ENCODE measurements at places on chromosomes 1 and 21.

DNA sequence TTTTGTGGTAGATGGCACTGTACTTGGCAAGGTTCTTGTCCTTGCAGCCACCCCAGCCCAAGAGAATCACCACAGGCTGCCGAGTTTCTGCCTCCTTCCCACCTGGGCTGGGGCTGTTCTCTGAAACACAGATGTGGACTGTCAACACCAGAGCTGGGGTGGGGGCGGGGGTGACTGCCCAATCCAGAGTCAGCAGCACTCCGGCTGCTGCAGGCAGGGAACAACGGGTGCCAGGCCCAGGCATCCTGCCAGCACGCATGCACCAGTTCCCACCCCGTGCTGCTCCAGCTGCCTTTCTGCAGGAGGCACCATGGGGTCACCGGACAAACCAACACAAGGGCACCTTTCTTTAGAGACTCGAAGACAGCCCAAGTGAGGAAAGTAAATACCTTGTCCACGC, 14.1 kb downstream of the TMEM53 start:
- no peak for DNase-seq

GRCh38 chr1:80158771-80159170, 1152.2 kb upstream of the ADGRL4 start:
- DNase-seq, result no peak

DNA sequence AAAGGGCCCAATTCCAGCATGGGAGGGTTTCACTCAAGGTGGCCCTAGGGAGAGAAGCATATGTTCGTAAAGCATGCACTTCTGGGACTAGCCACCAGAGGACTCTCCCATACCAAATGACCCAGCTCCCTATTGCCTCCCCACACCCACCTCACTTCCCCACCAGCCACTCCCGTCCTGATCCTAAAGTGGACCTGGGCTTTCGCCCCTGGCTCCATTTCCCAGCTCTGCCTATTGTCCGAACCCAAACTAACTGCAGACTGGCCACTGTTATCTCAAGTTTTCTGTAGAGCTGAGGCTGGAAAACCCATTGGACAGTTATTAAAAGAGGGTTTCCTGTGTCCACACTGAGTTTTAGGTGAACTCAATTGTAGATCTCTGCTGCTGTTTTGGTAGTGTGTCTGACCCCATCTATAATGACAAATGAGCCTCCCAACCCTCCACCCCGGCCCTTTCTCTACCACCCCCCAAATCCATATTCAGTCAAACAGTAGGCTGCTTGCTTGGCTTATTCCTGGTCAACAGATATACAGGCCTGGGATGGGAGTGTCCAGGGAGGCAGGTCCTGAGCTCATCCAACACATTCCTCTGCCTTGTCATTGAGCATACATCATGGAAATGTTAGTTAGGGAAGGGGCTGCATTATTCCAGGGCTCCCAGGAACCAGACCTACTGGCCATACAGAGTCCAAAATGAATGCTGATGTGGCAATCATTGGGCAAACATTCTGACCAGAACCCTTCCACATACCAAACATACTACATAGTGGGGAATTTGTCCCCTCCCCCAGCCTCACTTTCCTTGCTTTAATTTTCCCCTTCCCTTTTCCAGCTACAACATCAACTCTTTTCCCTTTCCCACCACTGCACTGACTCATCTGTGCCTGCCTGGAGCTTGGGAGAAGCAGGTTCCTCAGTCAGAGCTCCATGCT, 59.2 kb downstream of the ABCA4 start:
- peak; percentile 56 for DNase-seq

- DNase-seq, result no peak
Observed at GRCh38 chr1:8326265-8326664, 8.4 kb downstream of the SLC45A1 start.

- peak; percentile 58 for DNase-seq
Observed at GRCh38 chr1:67052741-67053534, 1.0 kb downstream of the SLC35D1 start.

GRCh38 chr1:183824291-183824690, 19.4 kb downstream of the RGL1 start:
- DNase-seq, result peak; percentile 6

- no peak for DNase-seq
Observed at GRCh38 chr1:84166797-84167196, 22.7 kb downstream of the PRKACB start.

DNA sequence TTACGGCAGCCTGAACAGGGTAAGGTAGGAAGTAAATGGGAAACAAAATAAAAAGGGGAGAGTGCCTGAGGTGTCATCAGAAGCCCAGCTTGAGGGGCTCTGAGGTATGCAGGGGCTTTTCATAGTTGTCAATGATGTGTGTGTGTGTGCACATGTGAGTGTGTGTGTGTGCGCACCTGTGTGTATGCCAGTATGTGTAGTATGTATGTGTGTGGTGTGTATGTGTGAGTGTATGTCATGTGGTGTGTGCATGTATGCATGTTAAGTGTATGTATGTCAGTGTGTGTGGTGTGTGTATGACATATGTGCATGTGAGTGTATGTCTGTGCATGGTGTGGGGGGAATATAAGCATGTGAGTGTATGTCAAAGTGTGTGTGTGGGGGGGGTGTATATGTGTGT, 184.1 kb downstream of the DSCAM start:
- DNase-seq, result no peak

DNA sequence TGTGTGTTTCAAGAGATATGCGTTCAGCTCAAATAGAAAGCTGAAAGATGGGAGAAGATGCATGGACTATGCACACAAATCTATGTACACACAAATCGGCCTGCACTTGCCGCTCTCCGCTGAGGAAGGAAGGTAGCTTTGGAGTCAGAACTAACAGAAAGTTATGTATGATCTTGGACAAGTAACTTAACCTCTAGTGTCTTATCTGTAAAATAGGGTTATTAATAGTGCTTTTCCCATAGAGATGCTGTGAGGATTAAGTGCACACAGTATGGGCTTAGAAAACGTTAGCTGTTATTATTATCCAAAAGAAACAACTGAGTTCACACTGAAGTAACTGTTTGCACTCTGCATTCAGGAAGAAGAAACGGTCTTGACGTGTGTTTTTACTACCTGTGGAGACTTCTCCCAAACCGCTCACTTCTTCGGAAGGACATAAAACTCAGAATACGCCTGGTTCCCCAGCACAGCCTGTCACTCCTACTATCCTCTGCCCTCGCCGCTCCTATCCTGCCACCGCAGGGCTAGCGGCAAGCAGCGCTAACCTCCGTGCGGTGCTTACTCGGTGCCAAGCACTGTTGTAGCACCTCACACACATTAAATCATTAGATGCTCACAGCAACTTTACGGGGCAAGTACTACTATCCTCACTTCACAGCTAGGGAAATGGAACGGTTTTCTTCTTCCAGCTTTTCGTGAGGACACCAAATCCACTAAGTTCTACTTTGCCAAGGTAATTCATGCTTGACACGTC, 1.3 kb downstream of the TGFBR3 start:
- peak; percentile 4 for DNase-seq

DNA sequence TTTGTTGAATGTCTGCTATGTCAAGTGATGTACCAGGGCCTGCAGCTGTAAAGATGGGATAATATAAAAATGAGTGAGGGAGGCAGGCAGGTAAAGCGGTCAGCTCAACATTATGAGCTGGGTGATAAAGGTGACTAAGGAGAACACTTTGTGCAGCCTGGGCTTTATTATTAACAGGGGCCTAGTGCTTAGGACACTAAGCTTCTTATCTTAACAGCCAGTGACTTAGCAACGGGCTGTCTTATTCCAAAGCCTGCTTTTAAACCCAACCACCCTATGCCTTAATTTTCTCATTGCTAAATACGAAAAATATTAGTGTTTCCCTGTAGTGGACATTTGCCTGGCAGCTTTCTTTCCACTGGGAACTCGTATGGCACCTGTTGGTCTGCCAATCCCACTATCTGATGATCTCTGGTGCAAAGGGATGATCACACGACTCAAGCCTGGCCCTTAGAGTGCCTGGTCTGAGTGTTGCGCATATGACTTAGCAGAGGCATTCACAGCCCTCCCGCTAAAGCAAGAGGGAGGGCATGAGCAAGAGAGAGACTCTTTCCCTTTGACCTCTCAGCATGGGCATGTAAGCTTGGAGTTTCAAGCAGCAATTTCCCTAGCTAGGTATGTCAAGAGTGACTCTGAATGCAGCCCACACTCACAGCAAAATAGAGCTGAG, 98.6 kb upstream of the PAPPA2 start:
- no peak for DNase-seq
